Stimulated activated CD8-positive, alpha-beta memory T cell treated with anti-CD3 and anti-CD28 coated beads, Interleukin-7, amount 100 ng/mL, for 48 hours (primary cell): ENCODE measurements at places on chromosomes 5 and 9.

- no peak for DNase-seq
These were observed 28.5 kb upstream of the CHD1 start for GRCh38 chr5:98957307-98957706.

DNA sequence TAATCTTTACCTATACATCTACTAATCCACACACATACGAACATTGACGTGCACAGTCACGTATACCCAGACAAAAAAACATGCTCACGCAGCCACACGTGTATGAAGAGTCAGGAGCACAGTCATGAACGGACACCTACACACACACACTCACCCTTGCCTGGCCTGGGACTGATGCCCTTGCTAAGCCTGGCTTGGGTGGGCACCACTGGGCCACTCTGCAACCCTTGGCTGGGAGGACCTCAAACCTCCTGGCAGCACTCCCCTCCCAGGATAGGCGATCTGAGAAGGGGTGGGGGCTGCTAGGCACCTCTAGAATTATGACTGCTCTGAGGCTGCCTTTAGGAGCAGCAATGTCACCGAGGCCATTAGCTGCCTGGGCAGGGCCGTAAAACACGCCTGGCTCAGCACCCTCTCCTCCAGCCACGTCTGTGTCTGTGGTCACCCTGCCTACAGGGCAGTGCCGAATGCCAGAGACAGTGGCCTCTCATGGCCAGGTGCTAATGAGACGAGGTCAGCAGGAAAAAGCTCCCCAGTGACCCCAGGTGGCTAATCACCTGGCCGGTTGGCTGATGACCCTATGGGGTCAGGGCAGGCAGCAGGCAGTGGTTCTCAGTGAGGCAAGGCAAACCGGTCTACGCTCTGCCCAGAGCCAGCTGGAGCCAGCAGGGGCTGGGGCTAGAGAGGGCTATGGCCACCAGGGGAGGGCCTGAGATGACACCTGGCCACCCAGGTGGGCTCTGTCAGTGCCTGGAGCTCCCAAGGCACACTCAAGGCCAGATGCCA is 33.7 kb upstream of the MVB12B start:
- no peak for DNase-seq

DNA sequence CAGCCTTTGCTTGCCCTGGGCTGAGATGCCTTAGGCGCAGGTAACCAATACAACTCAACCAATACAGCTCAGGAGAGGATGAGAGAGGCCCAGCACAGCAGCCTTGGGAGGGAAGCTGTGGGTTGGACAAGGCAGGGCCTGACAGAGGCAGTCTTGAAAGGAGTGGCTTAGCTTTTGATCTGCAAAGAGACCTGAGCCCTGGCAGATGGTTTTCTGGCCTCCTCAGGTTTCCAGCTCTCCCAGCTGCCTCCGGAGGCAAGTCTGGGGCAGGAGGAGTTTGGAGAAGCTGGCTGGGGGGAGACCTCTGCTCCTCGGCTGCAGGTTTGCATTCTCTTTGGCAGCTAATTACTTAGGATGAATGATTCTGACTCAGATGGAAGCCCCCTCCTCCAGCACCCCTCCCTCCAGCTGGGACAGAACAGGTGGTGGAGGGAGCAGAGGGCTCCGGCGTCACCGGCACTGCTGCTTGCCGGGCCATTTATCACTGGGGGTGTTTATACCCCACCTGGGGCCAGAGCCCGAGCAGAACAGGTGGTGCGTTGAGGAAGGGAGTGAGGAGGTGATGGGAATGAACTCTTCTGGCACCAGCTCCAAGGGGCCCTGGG is 50.8 kb downstream of the TSPAN17 start:
- DNase-seq: no peak

GRCh38 chr9:134186471-134187109 is 22.2 kb upstream of the RNU6ATAC start:
- no peak for DNase-seq

- DNase-seq: no peak
These were observed 1497.9 kb downstream of the MAT2B start for GRCh38 chr5:165003283-165003682.

DNA sequence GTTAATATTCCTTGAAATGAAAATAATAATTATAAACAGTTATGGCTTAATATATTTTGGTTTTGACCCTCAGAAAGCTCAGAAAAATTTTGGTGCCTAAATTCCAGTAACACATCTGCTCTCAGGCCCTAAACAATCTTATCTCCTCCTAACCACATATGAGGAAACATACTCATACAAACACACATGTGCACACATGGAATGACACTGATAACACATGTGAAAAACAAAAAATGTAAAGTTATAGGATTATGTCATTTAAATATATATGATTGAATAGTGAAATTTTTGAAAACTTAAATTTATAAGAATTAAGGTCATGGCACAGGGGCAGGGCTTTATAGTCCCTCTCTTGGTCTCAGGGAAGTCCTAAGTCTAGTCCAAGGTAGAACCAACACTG is 127.2 kb upstream of the TRPC7 start:
- DNase-seq: no peak

- DNase-seq: no peak
These were observed 8.9 kb downstream of the OR13J1 start for GRCh38 chr9:35861161-35861897.

GRCh38 chr5:61048534-61048933 is 103.5 kb downstream of the NDUFAF2 start:
- DNase-seq: no peak

DNA sequence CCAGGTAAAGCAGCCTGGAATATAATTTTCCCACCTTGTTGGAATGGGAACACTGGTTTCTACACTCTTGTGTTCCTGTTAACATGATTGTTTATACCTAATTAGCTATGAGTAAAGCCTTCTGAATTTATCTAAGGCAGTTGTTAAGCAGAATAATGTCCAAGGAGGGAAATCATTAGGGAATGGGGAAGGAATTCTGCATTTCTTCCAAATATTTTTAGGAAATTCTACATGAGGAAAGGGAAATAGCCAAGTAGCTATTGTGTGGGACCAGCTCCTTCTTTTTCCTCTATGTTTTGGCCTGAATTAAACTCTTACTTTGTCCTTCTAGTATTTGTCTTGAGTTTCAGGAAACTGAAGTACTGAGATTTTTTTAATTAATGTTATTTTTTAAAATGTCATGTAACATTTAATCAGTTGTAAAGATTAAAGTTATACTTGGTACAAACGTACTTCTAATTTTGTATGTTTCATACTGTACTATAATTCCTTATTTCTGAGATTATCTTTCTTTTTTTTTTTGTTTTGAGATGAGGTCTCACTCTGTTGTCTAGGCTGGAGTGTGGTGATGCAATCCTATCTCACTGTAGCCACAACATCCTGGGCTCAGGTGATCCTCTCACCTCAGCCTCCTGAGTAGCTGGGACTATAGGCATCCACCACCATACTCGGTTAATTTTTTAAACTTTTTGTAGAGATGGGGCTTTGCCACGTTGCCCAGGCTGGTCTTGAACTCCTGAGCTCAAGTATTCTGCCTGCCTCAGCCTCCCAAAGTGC is 28.5 kb downstream of the ANKDD1B start:
- DNase-seq: no peak

DNA sequence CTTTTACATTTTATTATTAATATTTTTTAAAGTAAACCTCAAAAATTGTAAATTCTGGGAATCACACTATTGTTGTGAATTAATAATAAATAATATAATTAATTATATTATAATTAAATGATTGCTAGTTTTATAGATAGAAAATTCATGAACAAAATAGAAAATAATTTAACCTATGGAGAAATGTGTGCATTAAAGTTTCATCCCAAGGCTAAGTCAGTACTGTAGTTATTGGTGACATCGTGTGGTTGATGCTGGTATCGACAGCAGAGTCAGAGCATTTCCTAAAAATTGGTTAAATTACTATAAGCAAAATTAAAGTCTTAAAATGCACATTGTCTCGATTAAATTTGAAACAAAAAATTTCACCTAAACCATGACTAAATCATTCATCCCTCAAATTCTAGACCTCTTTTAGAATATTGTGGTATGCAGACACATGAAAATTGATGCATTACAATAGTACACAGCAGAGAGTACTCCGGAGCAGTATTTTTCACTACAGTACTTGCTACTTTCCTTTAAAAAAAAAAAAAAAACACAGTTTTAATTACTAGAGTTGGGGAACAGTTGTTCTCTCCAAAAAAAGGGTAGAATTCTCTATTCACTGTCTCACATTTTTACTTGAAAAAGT is 73.9 kb downstream of the RORB start:
- DNase-seq: no peak

DNA sequence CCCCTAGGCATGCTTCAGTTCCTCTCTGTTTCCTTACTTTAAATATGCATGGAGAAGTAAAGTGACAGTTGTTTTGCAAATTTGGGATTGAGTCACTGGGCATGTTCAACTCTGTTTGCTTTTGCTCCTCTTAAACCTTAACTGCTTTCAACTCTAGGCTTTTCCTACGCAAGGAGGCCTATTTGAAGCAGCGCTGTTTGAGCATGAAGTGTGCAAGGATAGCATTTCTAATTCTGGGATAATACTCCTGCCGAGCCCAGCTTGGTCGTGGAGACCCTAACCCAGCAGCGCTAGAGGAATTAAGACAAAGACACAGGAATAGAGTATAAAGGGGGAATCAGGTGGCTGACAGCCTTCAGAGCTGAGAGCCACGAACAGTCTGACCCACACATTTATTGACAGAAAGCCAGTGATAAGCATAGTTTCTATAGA is 803.4 kb upstream of the CDH10 start:
- DNase-seq: no peak

- peak; percentile 52 for DNase-seq
These were observed 160.7 kb downstream of the PAX5 start for GRCh38 chr9:36873247-36873875.

DNA sequence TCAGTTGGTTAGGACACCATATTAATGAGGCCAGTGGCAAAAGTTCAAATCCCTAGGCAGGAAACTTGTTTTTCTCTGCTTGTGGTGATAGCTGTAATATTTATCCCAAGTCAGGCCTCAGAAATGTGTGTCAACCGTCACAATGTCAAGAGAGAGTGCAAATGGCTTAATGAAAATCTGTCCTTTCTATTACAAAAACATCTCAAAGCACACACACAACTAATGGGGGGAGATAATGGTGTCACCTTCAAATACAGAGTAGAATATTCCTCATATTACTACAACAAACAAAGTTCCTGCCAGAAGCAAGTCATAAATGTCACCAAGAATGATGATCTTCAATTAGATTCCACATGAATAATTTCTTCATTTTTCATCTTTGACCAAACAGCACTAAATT is 127.2 kb upstream of the MARCHF11 start:
- no peak for DNase-seq

DNA sequence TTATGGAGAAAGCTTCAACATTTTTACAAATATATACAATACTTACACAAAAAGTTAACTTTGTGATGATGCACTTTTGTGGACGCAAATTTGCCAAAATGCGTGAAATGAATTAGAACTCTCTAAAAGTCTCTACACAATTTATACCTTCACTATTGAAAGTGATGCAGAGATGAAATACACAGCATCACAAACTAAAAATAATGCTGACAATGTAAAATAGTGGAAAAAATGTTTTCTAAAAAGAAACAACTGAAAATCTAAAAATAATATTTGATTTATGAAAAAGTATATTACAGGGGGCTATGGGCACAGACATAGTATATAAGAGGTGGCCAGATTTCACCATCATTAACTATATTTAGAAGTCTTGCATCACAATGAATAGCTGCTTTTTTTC is 188.8 kb downstream of the ADCY2 start:
- DNase-seq: no peak

- no peak for DNase-seq
These were observed 1278.0 kb downstream of the EFNA5 start for GRCh38 chr5:106392766-106393165.

- no peak for DNase-seq
These were observed 89.7 kb upstream of the EQTN start for GRCh38 chr9:27386571-27387091.

DNA sequence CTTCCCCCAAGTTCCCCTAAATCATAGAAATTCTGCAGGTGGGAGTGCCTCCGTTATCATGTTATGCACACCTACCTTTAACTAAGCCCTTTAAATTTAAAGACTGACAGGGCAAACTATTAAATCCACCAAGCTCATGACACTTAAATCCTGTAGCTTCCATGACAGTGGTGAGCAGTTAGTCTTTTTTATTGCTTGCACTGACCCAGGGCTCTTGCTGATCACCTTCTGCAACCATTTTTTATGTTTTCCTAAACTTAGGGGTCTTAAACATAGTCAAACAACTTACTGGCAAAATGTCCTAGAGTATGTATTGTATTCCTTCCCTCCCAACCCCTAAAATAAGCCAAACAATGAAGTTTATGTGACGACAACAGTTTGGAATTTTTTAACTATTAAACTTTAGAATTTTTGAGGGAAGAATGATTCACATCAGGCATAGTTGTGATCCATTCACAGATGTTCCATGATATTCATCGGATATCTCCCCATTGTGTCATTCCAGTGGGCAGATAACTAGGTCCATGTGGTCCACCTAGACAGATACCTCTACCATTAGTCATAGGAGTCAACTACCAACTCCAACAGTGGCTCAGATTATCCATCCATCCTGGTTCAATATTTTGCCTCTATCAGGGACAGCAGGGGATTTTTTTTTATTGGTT is 283.1 kb downstream of the ADAMTS6 start:
- no peak for DNase-seq

DNA sequence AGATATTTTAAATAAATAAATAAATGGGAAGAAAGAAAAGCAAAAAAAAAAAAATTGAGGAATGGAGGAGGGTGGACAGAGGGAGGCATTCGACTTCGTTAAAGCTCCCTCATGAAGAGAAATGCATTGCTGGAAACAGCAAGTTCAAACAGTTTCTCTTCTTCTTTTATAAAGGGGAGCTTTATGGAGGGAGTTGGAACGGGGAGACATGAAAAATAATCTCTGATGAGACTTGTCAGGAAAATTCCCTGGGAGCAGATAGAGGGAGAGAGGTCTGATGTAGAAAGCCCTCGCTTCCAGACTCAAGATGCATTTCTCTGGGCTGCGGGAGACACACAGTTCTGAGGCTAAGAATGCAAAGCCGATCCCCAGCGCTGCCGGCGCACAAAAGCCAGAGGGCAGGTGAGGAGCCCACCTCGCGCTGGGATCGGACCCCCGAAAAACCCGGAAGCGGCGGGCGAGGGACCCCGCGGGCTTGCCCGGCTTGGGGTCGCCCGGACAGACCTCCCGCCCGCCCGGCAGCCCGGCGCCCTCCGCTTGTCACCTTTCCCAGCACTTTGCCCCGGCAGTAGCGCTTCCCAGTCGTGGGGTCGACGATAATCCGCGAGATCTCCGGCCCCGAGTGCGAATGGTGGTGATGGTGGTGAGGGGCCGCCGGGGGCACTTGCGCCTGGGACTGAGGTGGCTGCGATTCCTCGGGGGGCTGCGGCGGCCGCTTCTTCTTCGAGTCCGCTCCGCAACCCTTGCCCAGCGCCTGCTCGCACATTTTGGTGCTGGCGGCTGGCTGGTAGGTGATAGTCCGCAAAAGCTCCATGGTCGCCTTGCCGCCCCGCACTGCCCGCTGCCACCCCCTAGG is 512 bp downstream of the PLK2 start:
- DNase-seq: no peak
